ENCODE measurements at places on chromosomes 5 and 9.

DNA sequence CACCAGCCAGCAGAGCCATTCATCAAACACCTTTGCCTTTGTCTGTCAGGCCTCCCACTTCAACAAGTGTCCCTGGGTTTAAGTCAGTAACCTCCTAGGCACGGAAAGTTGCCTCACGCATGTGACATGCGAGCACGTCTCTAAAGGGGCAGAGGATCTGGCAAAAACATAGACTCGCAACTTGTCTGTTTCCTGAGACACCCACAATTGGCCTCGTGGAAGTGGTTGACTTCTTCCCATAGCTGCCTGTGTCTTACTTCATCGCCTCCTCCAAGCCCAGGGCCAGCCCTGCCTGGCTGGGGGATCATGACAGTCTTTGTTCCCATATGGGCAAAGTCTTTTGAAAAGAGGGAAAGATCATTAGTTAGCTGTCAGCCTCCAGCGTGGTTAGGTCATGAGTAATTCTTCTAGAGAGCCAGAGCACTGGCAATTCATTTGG, 35.5 kb upstream of the GLRX start:
- DNase-seq = no peak

DNA sequence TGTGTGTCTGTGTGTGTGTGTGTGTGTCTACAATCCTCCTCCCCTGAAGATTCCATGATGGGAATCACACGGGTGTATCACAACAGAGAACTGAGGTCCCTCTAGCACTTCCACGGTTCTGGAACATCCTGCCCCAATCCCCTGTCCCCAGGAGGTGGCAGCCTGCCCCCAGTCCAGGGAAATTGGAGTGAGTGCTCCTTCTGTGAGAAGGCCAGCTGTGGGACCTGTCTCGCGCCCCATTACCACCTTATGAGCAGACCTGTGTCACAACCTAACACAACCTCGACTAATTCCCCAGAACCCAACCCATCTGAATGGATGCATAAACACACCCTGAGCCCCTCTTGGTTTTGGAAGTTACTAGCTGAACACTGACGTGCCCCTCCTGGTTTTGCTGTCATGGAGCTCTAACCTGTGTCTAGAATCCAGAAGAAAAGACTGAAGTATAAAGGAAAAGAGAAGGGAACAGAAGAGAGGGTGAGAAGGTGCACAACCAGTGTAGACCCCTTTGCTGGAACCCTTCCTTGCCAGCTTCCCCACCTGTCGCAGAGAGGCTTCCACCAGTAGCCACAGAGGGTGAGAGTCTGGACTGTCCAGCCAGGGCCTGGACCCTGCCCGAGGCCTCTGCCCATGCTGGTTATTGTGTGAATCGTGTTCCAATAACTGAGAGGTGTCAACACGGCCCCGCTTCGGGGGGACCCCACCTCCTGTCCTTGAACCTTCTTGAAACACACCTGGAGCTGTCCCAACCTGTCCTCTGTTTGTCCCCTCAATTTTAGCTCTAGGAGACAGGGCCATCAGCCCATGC, 3.4 kb downstream of the BTNL9 start:
- no peak for DNase-seq

DNA sequence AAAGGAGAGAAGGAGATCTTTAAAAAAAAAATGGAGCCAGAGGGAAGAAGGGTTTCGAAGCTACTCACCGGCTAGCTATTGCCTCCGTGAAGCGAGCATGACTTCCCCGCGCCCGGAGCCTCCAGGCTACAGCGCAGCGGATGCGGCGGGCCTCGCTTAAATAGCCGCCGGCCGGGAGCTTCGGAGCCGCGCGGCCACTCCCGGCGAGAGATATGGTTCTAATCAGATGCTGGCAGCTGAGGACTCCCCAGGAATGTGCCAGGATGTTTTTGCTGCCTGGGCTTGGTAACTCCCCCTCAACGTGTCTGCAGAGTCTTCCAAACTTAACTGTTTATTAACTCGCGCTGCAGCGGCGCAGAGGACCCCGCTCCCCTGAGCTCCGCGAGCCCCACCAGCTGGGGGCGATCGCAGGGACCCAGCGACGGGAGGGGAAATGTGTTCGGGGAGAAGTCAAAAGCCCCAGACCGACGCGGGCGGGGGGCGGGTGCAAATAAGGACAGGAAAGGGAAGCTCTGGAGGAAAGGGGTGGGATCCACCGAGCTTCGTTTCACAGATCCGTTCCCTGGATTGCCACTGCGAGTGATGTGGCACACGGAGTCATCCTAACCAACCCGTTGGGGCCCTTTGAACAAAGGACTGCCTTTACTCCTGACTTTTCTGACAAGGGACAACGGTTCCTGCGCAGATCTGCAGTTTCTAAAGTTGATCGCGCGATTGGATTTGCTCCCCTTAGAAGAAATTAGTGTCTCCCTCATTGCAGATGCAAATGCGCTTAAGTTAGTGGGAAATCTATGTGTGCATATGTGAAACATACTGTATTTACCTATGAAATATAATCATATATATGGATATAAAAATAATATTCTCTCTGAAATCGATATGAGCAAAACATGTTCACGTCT, at the start of gene DAB2:
TSS of gene DAB2 (minus strand) at position 245 of the 902 bp plus-strand sequence. CDS start 30,660 bp downstream, outside the sequence.
- DNase-seq = peak; percentile 81

GRCh38 chr9:16970321-16970720, 99.9 kb upstream of the BNC2 start:
- DNase-seq = no peak

GRCh38 chr5:96546120-96546519, 113.1 kb upstream of the PCSK1 start:
- DNase-seq = no peak

GRCh38 chr5:76664079-76664478, 40.9 kb upstream of the F2RL2 start:
- DNase-seq = no peak

- no peak for DNase-seq
Observed at GRCh38 chr9:71910650-71911060, 338 bp downstream of the ABHD17B start.

DNA sequence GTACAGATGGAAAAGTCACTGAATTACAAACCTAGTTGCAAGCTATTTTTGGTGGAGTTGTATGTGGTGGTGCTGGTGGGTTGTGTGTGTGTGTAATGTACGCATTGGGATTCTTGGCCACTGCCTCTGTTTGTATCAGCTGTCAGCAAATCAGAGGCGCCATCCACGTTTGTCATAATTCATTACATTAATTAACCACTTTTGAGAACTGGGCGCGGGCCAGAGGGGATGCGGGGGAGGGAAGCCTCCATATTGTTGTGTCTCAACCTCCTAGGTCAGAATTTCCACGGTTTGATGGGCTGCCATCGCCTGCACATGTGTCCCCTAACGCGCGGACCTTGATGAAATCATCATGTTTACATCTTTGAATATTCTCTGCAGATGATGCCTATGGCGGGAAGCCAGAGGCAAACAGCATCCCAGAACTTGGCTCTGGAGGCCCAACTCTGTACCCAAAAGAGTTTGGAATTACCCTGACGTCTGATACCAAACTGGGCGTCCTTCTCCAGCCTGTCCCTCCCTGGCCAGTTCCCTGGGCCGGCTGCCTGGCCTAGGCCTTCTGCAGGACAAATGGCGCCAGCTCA, 54.9 kb downstream of the FGF18 start:
- DNase-seq = no peak

DNA sequence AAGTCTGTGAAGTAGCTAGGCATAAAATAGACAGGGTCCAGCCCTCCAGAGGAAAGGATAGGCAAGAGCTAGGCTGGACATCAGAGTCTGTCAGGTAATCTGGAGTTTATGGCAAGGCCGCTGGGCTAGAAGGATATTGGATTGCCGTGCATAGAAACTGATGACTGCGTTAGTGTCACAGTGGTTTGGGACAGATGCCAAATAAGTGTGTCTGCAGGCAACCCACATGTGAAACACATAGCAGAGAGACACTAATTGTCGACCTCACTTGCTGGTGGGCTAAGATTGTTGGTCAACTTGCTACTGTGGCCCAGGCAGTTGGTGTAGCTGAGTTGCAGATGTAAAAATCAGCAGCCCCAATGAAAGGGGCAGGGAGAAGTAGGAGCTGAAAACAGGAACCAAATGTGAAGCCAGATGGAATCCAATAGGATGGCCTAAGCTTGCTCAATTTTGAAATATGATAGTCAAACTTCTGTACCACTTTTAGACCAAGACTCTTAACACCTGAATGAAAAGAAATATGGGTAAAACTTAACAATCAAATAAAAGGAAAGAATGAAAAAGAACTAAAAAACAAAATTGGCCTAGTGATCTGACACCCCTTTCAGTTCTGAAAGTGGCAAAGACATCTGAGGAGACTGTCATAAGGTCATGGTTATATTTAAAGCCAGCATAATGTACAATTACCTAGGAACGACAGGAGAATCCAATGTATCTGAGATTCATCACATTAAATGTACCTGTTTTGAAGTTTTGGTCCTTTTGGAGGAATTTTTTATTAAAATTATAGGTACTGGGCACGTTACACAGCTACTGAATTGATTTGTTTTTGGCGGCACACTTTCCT, 243.3 kb upstream of the ACTBL2 start:
- DNase-seq = no peak
